ENCODE measurements at places on chromosomes 11 and 22.

DNA sequence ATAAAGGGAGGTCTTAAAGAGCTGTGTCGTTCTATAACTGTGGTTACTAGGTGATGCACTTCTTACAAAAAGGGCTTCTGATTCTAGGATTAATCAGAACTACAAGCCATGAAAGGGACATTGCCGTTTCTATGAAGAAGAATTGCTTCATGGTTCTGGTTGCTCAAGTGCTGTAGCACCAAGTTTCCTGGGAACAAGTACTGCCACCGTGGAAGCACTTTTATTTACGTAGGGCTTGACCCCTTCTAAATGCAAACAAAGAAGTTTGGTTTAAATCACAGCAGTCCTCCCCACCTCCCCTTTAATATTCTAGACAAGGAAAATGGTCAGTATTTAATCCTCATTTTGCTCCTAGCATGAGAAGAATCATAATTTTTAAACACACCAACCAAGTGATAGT lies 9.8 kb downstream of the YAP1 start:
- no peak for DNase-seq

GRCh38 chr11:69173925-69174581 lies 18.3 kb downstream of the SMIM38 start:
- DNase-seq: no peak

- DNase-seq: no peak
These were observed 32.1 kb downstream of the DAGLA start for GRCh38 chr11:61712314-61712713.

DNA sequence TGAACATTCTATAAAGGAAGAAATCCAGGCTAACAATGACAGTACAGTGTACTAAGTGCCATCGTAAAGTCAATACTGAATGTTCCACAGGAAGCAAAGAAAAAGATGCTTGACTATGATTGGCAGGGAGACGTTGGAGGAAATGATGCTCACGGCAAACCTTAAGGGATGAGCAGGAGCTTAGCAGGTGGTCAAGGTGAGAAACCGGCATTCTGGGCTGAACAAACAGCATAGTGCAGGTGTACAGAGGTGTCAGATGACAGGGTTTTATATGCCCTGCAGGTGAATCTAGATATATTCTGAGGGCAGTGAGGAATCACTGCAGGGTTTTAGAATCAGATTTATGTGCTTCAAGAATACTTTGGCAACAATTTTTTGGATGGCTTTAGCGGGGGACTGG lies 85.3 kb upstream of the HEPHL1 start:
- no peak for DNase-seq

- DNase-seq: no peak
These were observed 23.0 kb downstream of the MYBPC3 start for GRCh38 chr11:47329431-47329986.

Measured in neural crest cell (in vitro differentiated cells).